ENCODE measurements at places on chromosomes 1 and 21.

GRCh38 chr1:153390938-153391710 is at the start of gene S100A8:
TSS of gene S100A8 (minus strand) at chr1:153391073. CDS start at chr1:153390535, 538 bp downstream.
- DNase-seq = no peak

- DNase-seq = no peak
Measured at GRCh38 chr1:230857077-230857476, 11.2 kb downstream of the C1orf198 start.

DNA sequence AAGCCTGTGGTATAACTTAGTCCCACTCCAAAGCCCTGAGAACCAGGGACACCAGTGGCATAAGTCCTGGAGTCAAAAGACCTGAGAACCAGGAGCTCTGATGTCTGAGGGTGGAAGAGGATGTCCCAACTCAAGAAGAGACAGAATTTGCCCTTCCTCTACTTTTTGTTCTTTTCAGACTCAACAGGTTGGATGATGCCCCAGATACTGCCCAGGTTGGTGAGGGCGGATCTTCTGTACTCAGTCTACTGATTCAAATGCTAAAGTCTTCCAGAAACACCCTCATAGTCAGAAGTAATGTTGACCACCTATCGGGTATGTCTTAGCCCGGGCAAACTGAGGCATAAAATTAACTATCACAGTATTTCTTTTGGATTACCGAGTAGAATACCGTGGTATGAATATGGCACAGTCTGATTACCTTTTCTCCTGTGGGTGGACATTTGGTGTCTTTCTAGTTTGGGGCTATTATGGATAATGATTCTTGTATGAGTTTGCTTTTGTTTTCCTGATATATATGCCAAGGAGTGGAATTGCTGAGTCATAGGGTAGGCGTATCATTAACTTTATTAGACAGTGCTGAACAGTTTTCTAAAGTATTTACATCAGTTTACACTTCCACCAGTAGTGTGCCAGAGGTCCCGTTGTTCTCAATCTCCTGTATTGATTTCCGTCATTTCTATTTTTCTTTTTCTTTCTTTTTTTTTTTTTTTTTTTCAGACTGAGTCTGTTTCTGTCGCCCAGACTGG is 3.2 kb upstream of the CHAF1B start:
- DNase-seq = peak; percentile 5

DNA sequence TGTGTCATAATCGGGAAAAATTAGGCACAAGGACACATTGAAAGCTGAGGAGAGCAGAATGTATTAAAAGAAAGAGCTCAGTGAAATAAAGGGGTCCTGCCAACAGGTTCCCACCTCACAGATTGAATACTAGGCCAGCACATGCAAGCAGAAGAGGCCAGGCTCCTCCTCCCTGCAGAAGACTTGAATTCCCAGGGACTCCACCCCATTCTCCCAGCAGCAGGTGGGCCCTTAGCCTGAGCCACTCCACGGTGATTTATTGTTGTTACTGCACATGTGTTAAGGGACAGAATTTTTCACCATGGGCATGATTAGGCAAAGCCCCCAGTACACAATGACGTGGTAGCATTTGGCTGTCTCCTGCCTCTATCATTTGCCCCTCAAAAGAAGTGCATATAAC is 1844.7 kb downstream of the NCAM2 start:
- no peak for DNase-seq

- peak; percentile 70 for DNase-seq
Measured at GRCh38 chr1:200179126-200179780, 151.7 kb downstream of the NR5A2 start.

DNA sequence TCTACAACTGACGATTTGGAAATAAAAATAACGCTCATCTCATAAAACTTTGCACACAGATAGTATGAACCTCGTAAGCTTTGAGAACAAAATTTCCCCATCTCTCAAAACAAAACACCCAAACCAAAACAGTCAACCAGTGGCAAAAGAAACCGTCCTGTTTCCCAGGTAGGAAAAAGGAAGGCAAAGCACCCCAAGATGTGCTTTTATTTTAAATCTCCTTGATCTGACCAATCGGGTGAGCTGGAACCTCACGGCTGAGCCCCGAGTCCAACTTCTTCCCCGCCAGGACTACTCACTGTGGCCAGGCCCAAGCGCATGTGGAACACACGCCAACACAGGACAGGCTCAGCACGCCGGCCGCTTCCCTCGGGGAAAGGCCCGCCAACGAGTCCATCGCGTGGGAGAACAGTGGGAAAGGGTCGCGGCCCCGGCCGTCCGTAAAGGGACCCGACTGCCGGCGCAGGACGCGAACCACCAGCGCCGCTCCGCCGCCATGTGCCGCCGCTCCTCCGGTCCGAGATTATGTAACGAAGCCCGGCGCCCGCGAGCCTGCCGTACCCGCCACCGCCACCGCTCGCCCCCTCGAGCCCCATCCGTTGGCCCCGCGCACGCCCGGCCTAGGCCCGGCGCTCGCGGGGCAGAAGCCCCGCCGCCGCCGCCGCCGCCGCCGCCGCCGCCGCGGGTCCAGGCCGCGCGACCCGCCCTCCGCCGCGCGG is 759 bp downstream of the AHCTF1 start:
- peak; percentile 66 for DNase-seq

GRCh38 chr21:33299181-33299752 is 25.5 kb upstream of the IFNAR1 start:
- DNase-seq = no peak

DNA sequence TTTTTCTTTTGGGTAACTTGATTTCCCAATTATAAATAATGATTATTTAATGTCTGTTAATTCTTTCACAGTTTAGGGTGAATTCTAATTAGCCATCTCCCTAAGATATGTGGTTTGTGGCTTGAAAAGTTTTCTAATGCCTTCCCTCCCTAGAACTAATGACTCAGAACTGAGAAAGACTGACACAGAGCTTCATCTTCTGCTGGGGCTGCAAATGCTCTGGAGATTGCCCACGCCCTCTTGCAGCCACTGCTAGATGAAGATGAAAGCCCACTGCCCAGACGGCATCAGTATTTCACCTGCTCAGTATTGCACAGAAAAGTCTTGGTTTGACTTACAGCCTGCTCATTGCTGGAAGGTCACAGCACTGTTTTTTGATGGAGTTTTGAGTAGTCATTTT is 101.5 kb downstream of the ST6GALNAC3 start:
- no peak for DNase-seq

DNA sequence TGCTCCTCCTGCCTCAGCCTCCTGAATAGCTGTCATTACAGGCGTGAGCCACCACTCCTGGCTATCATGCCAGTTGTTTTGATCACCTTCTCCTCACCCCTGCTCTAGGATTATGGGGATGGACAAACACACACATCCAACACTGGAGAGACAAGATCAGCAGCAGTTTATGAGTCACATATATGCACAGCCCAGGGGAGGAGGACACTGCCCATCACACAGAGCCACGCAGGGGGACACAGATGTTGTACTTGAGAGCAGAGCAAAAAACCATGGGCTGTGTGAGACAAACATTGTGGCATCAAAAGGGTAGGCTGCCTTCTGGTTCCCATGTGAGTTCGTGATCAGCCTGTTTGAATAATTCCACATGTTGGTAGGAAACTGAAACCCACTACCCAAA is 32.1 kb downstream of the EDARADD start:
- DNase-seq = no peak

GRCh38 chr1:9198538-9199361 is 35.8 kb upstream of the H6PD start:
- no peak for DNase-seq

- DNase-seq = peak; percentile 53
Measured at GRCh38 chr1:162391790-162392563, 10.4 kb downstream of the C1orf226 start.

GRCh38 chr21:43727519-43728153 is 8.7 kb downstream of the PDXK start:
- peak; percentile 64 for DNase-seq

GRCh38 chr1:53584777-53585107 is 125.5 kb downstream of the DMRTB1 start:
- DNase-seq = no peak

DNA sequence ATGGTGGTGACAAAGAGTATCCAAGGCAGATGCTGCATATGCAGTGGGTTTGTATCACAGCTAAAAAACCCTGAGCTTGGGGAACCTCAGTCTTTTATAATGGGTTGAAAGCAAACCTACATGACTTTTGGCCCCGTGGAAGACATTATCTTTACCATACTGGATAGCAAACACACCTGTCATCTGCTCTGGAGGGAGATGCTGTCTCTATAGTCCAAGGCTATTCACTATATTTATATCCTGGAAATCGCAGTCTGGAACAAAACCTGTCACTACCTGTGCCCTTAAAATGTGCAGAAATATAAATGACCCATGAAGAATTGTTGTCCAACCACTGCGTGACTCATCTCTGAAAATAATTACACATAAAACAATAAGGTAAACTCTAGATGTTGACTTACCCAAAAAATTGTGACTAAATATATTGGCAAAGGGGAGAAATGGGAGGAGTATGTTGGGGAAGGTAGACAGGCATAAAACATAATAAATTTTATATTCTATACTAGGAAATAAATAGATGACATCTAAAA is 121.0 kb upstream of the CXADR start:
- DNase-seq = no peak

DNA sequence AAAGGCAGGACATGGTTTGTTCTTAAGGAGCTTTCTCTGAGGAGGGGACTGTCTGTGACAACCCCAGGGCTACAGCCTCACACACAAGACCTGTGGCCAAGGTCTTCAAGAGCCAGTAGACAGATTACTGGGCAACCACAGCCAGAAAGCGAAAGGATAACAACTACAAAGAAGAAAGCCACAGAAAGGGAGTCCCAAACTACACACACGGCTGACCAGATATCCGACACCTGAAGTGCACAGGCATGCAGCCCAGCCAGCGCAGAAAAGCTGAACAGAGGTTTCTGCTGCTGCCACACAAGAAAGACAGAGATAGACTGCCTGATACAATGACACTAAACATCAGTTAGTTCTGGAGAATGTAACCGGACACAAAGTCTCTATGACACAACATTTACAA is 21.4 kb upstream of the NADK start:
- DNase-seq = no peak

- DNase-seq = no peak
Measured at GRCh38 chr1:163048869-163049268, 20.3 kb upstream of the RGS4 start.

DNA sequence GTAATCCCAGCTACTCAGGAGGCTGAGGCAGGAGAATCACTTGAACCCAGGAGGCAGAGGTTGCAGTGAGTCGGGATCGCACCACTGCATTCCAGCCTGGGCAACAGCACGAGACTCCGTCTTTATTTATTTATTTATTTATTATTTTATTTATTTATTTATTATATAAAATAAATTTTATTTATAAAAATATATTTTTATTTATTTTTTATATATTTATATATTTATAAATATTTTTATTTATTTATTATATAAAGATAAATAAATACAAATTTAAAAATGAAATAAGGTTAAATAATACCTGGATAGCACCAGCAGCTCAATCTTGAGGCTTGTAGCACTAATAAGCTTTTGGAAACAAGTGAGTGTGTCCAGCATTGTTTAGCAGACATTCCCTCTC is 40.9 kb upstream of the SIM2 start:
- no peak for DNase-seq

DNA sequence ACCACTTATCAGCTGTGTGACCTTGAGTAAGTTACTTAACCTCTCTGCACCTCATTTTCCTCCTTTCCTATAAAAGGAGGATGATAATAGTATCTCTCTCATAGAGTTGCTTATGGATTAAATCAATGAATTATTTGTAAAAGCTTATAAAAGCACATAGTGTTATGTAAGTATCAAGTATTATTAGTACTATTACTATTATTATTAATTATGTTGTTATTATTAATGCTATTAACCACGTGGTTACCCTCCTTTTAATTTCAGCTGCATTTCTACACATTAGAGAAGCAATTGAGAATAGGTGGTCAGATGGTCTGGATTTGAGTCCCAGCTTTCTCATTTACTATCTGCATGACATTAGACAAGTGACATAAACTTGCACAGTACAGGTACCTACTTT is 58.1 kb upstream of the WNT4 start:
- DNase-seq = no peak

DNA sequence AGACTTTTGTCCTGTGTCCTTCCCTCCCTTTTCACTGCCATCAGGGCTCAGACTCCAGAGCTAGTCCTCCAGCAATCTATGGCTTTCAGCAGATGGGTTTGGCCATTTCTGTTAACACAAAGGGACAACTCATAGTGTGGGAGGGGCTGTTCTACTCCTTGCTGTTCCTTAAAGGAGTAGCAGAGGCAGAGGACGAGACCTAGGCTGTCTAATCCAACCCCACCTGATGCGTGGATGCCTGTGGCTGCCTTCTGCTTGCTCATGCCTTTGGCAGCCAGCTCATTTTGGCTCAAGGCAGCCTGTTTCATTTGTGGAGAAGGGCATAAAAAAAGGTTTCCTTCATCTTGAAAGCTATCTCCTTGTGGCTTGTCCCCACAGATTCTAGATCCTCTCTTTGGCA is 27.0 kb downstream of the MFSD2A start:
- DNase-seq = peak; percentile 83

DNA sequence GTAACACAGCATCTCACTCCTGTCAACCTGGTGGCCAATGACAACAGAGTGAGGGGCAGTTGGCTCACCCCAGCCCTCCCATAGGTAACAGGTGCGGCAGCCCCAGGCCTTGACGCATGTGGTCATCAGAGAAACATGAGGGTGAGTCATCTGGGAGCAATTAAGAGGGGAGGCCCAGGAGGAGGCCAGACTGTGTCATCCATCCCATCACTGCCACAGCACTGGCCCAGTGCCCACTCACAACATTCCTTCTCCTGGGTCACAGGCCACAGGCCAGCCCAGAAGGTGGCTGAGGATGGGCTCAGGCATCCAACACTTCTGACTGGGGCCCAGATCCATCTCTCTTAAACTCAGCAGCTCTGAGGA is 17.1 kb downstream of the TEX35 start:
- peak; percentile 88 for DNase-seq

DNA sequence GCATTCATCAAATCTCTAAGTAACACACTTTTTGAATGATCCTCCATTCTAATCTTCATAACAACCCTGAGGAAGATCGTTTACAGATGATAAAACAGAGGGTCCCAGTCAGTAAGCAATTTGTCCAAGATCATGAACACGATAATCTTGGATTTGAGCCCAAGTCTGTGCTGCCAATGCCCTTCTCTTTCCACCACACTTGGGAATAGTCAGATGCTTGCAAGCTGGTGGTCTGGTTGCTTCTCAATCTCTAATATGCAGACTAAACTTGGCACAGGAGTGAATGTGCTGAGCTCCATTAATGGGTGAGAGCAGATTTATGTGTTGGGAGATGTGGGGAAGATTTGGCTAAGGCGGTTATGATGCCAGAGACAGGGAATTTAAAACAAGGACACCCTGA is 430.6 kb upstream of the DAB1 start:
- no peak for DNase-seq

DNA sequence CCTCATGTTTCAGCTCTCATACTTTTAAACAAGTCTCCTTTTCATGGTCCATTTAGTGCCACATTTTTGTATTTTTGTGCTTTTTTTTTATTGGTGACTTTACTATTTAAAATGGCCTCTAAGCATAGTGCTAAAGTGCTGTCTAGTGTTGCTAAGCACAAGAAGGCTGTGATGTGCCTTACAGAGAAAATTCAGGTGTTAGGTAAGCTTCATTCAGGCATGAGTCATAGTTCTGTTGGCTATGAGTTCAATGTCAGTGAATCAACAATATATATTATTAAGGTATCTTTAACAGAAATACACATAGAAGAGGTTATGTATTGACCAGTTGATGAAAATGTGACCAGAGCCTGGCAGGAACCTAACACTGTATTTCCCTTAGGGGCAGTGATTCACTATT is 12.8 kb upstream of the FUBP1 start:
- no peak for DNase-seq

GRCh38 chr21:43703035-43703880 is 15.7 kb upstream of the PDXK start:
- DNase-seq = no peak
